ENCODE measurements at places on chromosomes 5 and 9.

DNA sequence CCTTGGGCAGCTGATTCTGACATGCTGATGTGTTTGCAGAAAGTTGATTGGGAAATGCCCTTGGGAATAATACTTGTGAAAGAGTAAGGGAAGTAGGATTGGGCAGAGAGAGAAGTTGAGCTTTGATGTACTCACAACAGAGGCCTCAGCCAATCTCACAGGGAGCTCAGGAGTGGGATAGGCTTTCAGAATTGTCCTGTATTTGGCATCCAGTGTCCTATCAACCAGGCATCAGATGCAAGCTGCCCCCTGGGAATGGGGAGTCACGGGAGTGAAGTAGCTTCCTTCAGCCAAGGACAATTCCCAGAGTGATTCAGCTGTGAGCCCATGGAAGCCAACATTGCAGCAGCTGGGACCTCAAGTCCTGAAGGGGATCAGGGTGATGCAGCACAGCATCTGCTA lies 39.6 kb downstream of the DMAC1 start:
- H3K27me3 ChIP-seq: no peaks in the 10 kb centered on the region
- H3K4me3 ChIP-seq: no peak overlapping the region
- DNase-seq: no peak
- no peaks in the 10 kb centered on the region for H3K36me3 ChIP-seq
- H3K4me1 ChIP-seq: no peaks in the 10 kb centered on the region

DNA sequence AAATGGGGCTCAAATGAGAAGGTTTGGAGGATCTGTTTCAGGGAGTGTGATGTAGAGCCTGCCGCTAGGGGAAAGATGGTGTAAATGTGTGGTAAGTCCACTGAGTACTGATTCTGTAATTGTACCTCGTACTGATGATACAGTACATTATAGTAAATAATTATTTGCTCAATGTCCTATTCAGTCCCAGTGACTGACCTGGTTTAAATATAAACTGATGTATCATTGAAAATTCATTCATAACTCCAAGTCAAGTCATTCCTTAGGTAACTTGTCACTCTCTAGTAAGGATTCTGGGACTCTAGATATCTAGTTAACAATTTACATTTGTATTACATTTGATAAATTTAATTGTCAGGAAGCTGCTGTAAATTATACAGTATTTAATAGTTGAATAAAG lies 667.3 kb downstream of the DTWD2 start:
- no peaks in the 10 kb centered on the region for H3K4me1 ChIP-seq
- H3K36me3 ChIP-seq: no peaks in the 10 kb centered on the region
- no peaks in the 10 kb centered on the region for H3K27me3 ChIP-seq
- no peak overlapping the region for H3K27ac ChIP-seq

DNA sequence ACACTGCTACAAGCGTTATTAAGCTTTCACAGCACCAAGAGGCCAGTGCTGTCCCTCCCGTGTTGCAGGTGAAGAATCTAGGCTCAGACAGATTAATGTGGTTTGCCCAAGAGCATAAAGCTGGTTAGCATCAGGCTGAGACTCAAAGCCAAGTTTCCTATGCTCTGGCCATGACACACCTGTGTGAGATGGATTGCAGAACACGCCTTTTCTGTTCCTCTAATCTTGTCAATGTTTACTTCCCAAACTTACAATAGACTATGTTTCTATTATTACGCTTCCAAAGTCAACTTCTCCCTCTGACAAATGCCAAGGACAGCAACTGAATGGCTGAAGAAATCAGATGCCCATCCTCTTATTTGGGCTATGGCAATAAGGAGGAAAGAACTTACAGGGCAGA lies 138.4 kb upstream of the SLIT3 start:
- no peak overlapping the region for H3K4me3 ChIP-seq
- H3K36me3 ChIP-seq: no peaks in the 10 kb centered on the region
- no peaks in the 10 kb centered on the region for H3K27me3 ChIP-seq

DNA sequence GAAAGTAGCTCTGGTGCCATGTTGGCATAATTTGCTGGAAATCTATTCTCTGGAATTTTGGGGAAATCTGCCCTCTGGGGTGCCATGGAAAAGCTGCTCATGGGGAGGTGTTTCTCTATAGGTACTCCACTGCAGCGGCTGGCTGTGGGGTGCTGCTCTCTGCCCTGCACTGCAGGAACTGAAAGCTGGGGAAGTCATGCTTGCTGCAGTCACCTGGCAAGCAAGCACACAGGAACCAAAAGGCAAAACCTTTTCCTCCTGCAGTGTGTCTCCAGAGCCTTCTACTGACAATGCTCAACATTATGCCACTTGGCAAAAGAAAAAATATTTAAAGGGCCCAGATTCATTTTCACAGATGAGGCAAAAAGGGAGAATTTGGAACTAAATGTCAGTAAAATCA lies 25.8 kb upstream of the CARNMT1 start:
- H3K36me3 ChIP-seq: no peaks in the 10 kb centered on the region
- H3K27ac ChIP-seq: no peak overlapping the region
- no peaks in the 10 kb centered on the region for H3K27me3 ChIP-seq
- H3K4me1 ChIP-seq: no peaks in the 10 kb centered on the region

DNA sequence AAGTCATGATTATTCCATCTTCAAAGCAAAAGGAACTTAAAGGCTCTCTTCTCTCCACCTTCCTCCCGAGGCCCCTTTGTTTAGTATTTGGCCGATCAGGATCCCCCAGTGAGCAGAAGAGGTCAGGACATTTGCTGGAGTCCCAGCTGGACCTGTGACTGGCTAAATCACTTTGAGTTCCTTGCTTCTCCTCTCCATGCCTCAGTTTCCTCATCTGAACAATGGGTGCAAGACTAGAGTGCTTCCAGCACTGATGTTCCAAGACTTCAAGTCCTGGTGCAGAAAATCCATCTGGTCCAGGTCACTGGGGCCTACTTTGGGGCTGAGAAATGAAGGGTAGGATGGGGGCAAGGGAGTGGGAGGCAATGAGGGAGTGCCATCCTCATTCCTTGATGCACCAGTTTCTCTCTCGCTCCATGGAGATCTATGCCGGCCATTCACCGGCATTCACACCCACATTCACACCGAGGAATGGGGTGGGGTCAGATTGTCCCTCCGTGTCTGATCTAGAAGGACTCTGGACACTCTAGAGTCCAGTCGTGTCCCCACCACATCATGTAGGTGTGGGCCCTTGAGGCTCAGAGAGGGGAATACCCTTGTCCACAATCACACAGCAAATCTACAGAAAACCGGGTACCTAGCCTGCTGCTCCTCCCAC lies 38.7 kb upstream of the IL17B start:
- no peaks in the 10 kb centered on the region for H3K27me3 ChIP-seq
- H3K4me3 ChIP-seq: no peak overlapping the region

DNA sequence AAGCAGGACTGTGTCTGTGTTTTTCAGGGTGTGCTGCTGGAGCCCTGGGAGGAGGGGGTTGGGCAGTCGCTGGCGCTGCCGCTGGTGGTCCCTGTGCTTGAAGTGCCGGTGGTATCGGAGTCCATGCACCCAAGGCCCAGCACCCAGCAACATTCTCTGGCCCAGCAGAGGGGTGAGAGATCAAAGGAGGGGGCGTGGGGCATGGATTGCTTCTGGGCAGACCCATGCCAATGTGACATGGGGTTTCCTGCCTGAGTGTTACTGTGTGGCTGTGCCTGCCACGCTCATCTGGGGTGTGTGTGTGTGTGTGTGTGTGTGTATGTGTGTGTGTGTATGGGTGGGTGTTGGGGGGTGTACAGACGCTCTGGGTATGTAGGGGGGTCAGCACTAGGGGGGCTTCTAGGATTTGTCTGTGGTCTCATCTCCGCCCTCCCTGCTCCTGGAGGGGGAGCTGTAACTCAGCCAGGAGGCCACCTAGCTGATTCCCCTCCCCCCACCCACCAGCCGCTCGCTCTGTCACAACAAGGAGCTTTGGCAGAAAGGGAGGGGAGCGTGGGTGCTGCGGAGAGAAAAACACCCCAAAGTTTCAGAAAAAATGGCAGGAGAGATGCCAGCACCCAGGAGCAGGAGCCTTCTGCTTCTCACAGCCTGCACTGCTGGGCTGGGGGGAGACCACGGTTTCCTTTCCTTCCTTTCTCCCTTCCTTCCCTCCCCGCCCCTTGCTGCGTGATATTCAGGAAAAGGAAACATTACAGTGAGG lies 35.9 kb upstream of the HSPA9 start:
- no peaks in the 10 kb centered on the region for H3K36me3 ChIP-seq
- H3K27me3 ChIP-seq: peaks cover 56% of the 10 kb centered on the region
- no peak for DNase-seq
- H3K4me1 ChIP-seq: peaks cover 12% of the 10 kb centered on the region
- no peak overlapping the region for H3K4me3 ChIP-seq
- H3K27ac ChIP-seq: no peak overlapping the region

DNA sequence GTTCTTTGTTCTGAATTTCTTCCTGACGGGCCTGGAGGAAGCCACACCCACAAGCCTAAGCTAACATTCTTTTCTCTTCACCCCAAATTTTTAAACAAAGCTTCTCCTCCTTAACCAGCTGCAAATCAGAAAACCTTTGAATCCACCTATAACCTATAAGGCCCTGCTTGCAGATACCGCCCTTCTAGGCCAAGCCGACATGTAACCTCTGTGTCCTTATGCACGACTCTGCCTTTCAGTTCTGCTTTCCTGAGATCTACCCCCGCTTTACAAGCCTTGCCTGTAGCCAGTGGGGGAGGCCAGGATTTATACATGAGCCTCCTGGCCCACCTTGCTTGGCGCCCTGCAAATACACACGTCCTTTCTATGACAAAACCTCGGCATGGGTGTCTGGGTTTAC lies 19.3 kb downstream of the BRD9 start:
- H3K27ac ChIP-seq: no peak overlapping the region
- H3K27me3 ChIP-seq: no peaks in the 10 kb centered on the region
- no peaks in the 10 kb centered on the region for H3K4me1 ChIP-seq
- H3K4me3 ChIP-seq: no peak overlapping the region

GRCh38 chr9:37964740-37965081 lies 60.8 kb upstream of the SLC25A51 start:
- H3K4me1 ChIP-seq: no peaks in the 10 kb centered on the region
- DNase-seq: no peak
- H3K36me3 ChIP-seq: no peaks in the 10 kb centered on the region
- H3K27ac ChIP-seq: no peak overlapping the region
- H3K4me3 ChIP-seq: no peak overlapping the region

DNA sequence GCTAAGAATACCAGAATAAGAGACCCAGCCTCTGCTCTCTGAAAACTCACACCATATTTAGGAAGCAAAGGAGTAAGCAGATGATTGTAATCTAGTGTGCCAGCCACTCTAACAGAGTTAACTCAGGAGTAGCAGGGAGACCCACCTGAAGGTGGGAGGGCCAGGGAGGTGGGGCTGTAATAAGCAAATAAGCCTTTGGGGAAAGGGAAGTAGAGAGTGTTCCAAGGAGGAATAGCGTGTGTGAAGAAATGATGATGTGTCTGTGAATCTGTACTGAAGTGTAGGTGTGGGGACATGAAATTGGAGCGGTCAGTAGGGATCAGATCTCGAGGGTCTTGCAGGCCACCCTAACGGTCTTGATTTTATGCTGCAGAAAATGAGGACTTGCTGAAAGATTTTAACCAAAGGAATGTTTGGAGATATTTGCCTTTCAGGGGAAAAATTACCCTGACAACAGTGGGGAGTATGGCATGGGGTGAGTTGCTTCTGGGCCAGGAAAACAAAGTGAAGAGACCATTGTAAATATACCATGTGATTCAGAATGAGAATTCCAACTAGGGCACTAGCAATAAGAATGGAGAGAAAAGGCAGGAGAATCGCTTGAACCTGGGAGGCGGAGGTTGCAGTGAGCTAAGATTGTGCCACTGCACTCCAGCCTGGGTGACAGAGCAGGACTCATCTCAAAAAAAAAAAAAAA lies 44.1 kb upstream of the FSD1L start:
- H3K27ac ChIP-seq: no peak overlapping the region
- H3K4me1 ChIP-seq: peaks cover 24% of the 10 kb centered on the region
- peaks cover 30% of the 10 kb centered on the region for H3K27me3 ChIP-seq
- no peak for DNase-seq
- no peaks in the 10 kb centered on the region for H3K36me3 ChIP-seq

DNA sequence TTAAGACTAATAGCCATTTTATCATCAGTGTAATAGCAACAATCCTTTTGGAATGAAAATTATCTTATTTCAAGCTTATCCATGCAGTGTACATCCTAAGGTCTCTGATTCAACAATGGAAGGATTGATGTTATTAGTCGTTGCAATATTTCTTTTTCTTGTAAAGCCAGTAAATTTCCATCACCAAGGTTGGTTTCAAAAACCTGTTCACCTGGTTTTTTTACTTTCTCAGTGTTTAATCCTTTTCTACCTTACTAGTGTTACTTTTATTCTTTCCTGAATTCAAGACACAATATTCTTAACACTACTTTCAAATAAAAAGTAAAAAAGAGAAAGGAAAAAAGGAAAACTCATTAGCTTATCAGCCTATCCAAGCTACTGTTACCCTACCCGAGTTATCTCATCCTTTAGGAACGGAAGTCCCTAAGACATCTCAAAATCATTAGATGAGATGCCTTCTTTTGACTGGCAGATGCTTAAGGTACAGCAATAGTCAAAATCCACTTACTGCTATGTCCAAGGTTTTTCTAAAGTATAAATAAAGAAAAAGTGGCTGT lies 5.4 kb downstream of the ZFR start:
- peaks cover 27% of the 10 kb centered on the region for H3K4me1 ChIP-seq
- H3K4me3 ChIP-seq: no peak overlapping the region
- H3K36me3 ChIP-seq: peaks cover 14% of the 10 kb centered on the region
- no peak for DNase-seq

All from CD4-positive, alpha-beta T cell (primary cell).